HepG2 (cell line): ENCODE measurements at places on chromosomes 2 and 18. TPM values are rescaled to one million over a fixed set of nuclear protein-coding genes. Genes with fewer than 3 reads are reported as not detected.

The C1GALT1C1L gene
- 2.4 and 2.7 TPM in 2 replicates for polyA plus RNA-seq

The ANKRD30BL gene
- not detected in 2 replicates for polyA plus RNA-seq

The RALB gene
- 28.5 and 37.8 TPM in 2 replicates for polyA plus RNA-seq

The ERFE gene
- polyA plus RNA-seq = 0.05 and 0.09 TPM in 2 replicates

The ALK gene
- polyA plus RNA-seq = not detected in 2 replicates

The FAM210A gene
- 30.4 and 37.5 TPM in 2 replicates for polyA plus RNA-seq

DNA sequence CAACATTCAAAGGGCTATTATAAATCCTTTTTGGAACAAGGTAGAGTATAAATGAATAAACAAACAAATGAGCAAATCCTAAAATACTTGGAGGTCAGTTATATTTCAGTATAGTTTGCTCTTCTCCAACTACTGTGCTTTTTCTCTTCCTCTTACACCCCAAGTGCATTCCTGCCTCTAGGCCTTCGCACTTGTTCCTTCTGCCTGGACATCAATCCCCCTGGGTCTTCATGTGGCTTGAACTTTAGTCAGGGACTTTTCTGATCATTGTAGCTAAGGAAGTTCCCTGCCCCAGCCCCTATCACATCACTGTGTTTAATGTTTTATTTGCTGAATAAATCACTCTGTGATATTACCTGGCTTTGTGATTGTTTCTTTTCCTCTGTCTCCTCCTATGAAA, 418.2 kb upstream of the HNRNPA3 start:
- H3K4me1 ChIP-seq = peaks cover 12% of the 10 kb centered on the region; the same call in 1 of the 2 replicates
- peaks cover 4% of the 10 kb centered on the region; the same call in 1 of the 3 replicates for H3K27me3 ChIP-seq
- no peak overlapping the region for H3K27ac ChIP-seq
- no peak overlapping the region for H3K4me3 ChIP-seq
- H3K36me3 ChIP-seq = no peaks in the 10 kb centered on the region

DNA sequence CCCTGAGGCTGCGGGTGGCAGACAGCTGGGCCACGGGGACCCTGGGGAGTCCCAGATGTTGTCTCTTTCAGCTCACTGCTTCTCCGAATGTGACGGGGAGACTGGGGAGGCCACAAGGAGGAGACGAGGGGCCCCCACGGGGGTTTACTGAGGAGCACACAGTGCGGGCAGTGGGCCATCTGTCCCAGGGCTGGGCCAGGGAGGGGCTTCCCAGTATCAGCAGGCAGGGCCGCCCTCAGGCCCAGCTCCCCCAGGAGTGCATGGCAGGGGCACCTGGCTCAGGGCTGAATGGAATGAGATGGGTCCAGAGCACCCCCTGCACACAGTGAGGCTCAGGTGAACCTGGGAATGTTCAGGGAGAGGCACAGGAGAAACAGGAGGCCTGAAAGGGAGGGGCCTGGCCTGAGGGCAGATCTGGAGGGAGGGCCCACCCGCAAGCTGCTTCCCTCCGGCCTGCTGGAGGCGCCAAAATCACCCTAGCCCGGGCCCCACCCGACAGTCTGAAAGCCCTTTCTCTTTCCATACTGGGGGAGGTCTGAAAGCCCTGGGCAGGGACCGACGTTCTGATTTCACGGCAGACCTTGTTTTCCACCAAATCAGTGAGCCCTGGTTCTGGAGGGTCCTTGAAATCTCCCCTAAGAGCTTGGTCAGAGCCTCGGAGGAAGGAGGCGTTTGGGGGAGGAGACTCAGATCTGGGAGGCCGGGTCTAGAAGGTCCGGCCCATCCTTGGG, 35.5 kb upstream of the PTMA start:
- no peaks in the 10 kb centered on the region for H3K27me3 ChIP-seq
- peak overlapping the region; percentile 63 for H3K4me3 ChIP-seq
- peaks cover 58% of the 10 kb centered on the region for H3K4me1 ChIP-seq
- H3K36me3 ChIP-seq = no peaks in the 10 kb centered on the region
- no peak overlapping the region for H3K27ac ChIP-seq
- DNase-seq = peak; percentile 71

- H3K27me3 ChIP-seq = peaks cover 2% of the 10 kb centered on the region; the same call in 1 of the 3 replicates
- H3K36me3 ChIP-seq = no peaks in the 10 kb centered on the region
- no peak overlapping the region for H3K4me3 ChIP-seq
Observed at GRCh38 chr2:203859030-203859789, 8.4 kb upstream of the CTLA4 start.

- H3K27me3 ChIP-seq = no peaks in the 10 kb centered on the region
- no peaks in the 10 kb centered on the region for H3K36me3 ChIP-seq
- DNase-seq = no peak
- H3K27ac ChIP-seq = no peak overlapping the region
- H3K4me1 ChIP-seq = no peaks in the 10 kb centered on the region
- no peak overlapping the region for H3K4me3 ChIP-seq
Observed at GRCh38 chr2:40049781-40050180, 270.7 kb upstream of the THUMPD2 start.

DNA sequence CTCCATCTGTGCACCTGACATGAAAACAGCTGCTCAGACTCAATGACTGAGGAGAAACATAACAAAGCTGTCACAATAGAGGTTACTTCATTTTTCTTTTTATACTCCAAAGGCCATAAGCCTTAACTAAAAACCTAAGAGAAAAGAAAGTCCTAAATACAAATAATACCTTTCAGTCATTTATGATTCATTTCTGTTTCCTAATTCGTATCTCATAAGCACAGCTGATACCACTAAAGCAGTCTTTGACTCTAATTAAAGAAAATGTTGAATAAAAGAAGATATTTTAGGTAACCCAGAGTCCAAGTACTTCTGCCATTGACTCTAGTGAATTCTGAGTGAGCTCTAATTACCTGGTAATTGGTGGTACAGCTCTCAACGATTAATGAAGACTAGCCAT, 20.6 kb downstream of the NEMP2 start:
- DNase-seq = no peak
- peaks cover 5% of the 10 kb centered on the region; the same call in 1 of the 3 replicates for H3K36me3 ChIP-seq

- no peaks in the 10 kb centered on the region for H3K27me3 ChIP-seq
- no peak overlapping the region for H3K4me3 ChIP-seq
- H3K36me3 ChIP-seq = no peaks in the 10 kb centered on the region
- no peak overlapping the region for H3K27ac ChIP-seq
- DNase-seq = no peak
Observed at GRCh38 chr2:100561191-100561590, 1.6 kb upstream of the PDCL3 start.

GRCh38 chr18:59604877-59605276, 92.3 kb downstream of the CCBE1 start:
- no peak overlapping the region for H3K27ac ChIP-seq
- no peak for DNase-seq
- no peaks in the 10 kb centered on the region for H3K4me1 ChIP-seq
- H3K4me3 ChIP-seq = no peak overlapping the region
- H3K36me3 ChIP-seq = no peaks in the 10 kb centered on the region
